ENCODE measurements at places on chromosomes 12 and 14.

GRCh38 chr14:96434040-96434439, 42.1 kb downstream of the AK7 start:
- DNase-seq, result no peak

DNA sequence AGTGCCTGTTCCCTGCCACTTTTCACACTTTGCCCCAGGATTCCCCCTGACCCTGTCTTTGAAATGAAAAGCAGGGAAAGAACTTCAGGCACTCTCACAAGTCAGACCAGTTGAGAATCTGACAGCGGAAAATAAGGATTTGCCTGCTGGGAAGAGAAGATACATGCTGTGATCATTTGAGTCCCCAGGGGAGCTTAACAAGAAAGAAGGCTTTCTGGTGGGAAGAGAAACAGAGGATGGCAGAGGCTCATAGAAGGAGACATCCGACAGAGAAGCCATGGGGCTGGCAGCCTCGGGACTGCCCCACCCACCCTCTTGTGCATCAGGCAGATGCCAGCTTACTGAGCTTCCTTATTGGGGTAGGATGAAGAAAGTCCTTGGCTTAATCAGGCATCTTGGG, 11.9 kb downstream of the TTC9 start:
- no peak for DNase-seq

DNA sequence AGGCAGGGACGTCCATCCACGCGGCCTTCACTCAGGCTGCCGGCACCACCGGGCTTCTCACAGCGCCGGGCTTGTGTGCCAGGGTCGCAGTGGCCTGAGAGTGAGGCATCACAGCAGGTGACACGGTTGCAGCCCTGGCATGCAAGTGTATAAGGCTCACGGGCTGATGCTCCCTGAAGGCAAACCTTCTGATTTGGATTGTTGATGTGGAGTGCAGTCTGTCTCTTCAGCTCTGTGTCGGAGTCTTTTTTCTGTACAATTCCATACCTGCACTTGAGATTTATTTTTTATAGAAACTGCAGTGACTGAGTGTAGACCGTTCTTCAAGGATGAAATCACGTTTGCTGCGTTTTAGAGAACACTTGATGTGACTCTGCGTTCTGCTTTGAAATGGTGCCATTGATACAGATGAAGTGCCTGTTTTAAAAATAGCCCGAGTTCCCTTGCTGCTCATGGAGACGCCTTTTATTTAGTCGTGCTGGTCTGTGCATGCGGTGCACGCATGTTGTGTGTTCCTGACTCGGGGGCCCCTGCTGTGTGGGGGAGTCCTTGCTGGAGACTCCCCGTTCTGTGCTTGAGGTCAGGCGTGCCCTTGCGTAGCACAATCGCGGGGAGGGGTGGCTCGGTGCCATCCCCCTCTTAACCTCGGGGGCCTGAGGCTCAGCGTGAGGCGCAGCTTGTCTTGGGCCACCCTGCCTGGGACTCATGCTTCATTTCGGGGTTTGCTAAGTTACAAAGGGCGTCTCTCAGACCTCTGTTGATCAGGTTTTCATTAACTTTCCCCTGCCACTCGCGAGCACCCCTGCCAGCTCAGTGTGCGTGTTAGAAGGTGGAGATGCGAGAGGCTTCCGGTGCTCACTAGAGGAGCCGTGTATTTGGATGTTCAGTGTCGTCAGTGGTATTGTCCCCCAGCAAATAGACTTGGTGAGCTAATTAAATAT, 21.6 kb upstream of the AMN start:
- DNase-seq, result peak; percentile 15

DNA sequence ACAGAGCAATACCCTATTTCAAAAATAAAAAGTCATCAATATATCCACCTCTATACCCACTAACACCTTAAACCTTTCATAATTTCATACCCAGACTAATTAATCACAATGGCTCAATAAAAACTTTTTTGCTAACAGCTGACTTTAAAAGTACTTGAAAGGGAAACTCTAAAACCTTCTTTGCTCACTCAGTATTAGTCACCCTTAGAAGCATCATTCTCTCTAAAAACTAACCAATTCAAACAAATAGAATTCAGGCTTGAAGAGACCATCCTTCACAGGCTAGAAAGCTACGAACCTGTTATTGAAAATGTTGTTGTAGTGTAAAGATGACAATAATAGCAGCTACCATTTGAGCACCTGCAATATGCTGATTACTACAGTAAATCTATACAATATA, 37.2 kb downstream of the HECTD1 start:
- no peak for DNase-seq

DNA sequence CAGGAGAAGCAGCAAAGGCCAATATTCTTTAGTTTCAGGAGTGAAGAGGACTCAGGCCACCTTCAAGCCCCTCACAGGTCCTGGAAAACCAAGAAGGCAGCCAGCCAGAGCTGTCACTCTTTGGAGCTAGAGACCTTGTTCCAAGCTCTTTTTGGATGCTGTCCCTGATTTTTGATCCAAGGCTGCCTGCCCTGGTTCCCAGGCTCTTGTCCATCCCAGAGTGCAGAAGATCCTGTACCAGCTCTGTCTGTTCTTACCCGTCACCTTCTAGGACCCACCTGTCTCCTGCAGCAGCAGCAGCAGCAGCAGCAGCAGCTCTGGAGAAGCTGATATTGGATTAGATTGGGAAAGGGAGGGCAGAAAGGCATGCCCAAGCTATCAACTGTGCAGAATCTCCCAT, 157.1 kb upstream of the NEDD1 start:
- DNase-seq, result no peak

DNA sequence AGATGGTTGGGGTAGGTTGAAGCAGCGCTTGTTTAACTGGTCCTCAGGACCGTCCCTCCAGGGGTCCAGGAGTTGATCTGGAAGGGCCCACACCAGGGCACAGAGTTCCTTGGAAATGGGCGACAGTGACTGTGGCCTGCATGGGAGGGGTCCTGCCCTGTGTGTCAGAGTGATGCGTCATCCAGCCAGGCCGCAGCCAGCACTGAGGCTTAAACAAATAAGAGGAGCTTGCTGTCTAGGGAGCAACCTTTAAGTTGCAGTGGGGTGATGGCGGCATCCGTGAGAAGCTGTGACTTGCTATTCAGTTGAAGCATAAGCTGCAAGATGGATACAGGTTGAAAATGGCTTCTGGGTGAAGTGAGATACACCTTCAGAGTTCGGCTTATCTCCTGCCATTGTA, 20.2 kb downstream of the DCAF4 start:
- DNase-seq, result no peak

DNA sequence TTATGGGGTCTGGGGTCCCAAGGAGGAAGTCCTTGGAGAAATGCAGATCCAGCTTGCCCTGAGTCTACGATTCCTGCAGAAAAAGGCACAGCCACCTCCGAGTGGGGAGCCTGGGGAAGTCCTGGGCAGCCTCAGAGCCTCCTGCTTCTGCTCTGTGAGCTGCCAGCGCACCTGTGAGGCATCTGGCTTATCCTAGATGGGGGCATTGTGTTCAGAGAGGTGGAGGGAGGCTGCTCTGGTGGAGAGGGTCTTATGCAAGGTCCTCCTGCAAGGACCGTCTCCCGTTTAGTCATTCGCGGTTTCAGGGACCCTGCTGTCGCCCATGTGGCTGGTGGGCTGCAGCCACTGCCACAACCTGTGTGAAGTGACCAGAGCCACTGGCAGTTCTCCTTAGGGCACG, 53.0 kb upstream of the PRMT8 start:
- DNase-seq, result no peak

- DNase-seq, result no peak
Observed at GRCh38 chr12:130846369-130846768, 7.3 kb upstream of the STX2 start.

- DNase-seq, result no peak
Observed at GRCh38 chr14:84127495-84127894, 1402.4 kb upstream of the FLRT2 start.

- DNase-seq, result no peak
Observed at GRCh38 chr12:122127839-122128238, 46.2 kb downstream of the IL31 start.

- no peak for DNase-seq
Observed at GRCh38 chr12:53558631-53559030, 51.3 kb upstream of the NPFF start.

GRCh38 chr12:8661751-8662150, 875 bp downstream of the MFAP5 start:
- no peak for DNase-seq

- peak; percentile 2 for DNase-seq
Observed at GRCh38 chr14:47278233-47278842, 397.1 kb downstream of the MDGA2 start.

GRCh38 chr12:51351913-51352532, 5.5 kb upstream of the CELA1 start:
- peak; percentile 65 for DNase-seq

DNA sequence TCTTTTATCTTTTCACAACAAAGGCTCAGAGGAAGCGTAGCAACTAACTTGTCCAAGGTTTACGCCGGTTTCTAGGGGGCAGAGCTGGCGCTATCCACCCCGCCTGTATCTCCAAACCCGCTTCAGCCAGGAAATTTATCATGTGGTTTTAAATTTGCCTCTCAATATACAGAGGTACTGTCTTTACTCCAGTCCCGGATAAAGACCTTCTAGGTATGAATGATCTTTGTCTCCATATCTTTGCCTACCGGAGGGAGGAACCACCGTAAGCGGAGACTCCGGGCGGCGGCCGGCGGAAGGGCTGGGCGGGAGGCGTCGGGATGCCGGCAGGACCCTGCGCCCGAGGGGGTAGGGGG, 693 bp upstream of the RIMKLB start:
- peak; percentile 57 for DNase-seq

- no peak for DNase-seq
Observed at GRCh38 chr14:52354242-52354641, 40.1 kb downstream of the PTGER2 start.

GRCh38 chr14:59836116-59836515, 34.5 kb downstream of the RTN1 start:
- DNase-seq, result no peak

DNA sequence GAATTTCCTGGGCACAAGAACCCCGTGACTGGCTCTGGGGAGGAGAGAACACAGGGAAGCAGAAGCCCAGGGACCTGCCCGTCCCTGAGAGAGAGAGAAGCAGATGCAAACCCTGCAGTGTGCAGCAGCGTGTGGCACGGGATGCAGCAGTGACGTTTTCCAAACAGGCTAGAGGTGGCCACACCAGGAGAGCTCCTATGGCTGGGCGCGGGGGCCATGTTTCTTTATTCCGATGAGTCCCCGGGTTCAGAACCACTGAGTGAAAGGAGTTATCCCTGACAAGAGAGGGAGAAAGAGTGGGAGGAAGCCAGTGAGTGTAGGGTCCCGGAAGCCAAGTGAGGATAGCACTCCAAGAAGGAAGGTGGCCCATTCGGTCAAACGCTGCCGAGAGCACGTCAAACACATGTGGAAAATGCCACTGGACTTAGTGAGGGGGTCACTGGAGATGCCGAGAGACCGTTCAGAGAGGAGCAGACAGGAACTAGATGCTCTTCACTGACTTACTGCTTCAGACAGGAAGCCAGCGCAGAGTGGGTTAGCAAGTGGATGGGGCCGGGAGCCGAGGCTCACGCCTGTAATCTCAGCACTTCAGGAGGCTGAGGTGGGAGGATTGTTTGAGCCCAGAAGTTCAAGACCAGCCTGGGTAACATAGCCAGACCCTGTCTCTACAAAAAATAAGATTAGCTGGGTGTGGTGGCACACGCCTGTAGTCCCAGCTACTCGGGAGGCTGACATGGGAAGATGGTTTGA, 123.0 kb downstream of the BCL11B start:
- no peak for DNase-seq

- no peak for DNase-seq
Observed at GRCh38 chr14:23349156-23349845, 3.4 kb downstream of the SLC22A17 start.

- DNase-seq, result no peak
Observed at GRCh38 chr12:127957001-127957660, 309.8 kb upstream of the TMEM132C start.

Data from CD4-positive, alpha-beta T cell treated with Interleukin-17A for 1 hour (primary cell).